RPMI7951 (cell line): ENCODE measurements at places on chromosomes 16 and 17.

GRCh38 chr17:39264119-39264518, 38.4 kb upstream of the STAC2 start:
- DNase-seq, result no peak

GRCh38 chr17:44350733-44351226, 5.7 kb downstream of the GRN start:
- peak; percentile 46 for DNase-seq

GRCh38 chr16:56938664-56939513, 6.9 kb downstream of the HERPUD1 start:
- no peak for DNase-seq

DNA sequence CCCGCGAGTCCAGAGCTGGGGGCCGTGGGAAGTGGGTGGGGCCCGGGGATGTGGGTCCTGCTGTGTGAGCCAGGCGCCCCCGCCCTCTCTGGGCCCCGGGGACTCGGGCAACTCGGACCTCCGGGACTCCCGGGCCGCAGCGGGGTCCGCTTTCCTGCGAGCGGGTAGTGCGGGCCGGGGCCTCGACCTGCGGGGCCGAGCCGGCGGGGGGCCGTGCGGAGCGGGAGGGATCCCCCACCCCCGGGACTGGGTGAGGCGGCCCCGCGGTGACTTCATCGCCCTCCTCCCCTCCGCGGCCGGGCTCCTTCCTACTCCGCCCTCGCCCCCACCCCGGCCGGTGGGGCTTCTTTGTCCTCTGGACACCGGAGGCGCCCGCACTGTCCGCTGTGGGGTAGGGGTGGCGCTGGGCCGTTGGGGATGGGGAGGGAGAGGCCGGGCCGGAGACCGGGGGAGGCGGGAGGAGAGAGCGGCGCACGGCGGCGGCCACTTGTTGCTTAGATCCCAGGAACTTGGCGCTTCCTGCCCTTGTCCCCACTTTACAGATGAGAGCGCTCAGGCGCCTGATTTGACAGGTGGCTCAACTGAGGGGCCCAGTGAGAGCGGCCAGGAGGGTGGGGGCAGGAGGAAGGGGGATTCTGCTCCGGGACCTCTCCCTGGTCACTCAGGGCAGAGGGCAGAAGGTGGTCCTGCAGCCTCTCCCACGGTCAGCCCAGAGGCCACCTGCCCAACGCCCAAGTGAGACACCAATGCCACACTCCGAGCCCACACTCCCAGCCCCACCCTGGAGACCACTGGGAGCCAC, 874 bp downstream of the CMTM3 start:
- DNase-seq, result peak; percentile 52

GRCh38 chr17:31593806-31594205, 202.3 kb downstream of the RAB11FIP4 start:
- peak; percentile 97 for DNase-seq
